Fibroblast of skin of left quadriceps (primary cell): ENCODE measurements at places on chromosomes 12 and 14.
A peak's percentile ranks its signal among the peaks of the same experiment; 100 is the strongest.

- peak; percentile 89 for DNase-seq
Observed at GRCh38 chr14:54683882-54684794, 117.2 kb downstream of the SAMD4A start.

DNA sequence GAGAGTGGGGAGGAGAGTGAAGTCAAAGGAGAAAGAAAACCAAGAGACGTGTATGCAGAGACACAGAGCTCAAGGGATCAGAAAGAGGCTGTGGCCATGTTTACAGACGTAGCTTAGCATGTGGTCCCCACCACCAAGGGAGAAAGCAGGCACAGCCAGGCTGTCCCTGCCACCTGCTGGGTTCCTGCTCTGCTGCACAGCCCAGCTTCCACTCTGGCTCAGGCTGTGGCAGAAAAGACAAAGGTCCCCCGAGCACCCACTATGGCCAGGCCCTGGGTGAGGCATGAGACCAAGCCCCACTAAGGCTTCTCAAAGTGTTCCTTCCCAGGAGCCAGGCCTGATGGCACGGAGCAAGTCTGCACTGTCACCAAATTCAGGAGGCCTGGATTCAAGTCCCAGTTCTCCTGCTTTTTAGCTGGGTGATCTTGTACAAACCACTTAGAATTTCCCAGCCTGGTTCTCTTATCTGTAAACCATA lies 25.9 kb upstream of the COL2A1 start:
- no peak for DNase-seq

GRCh38 chr12:122072031-122072970 lies 6.3 kb upstream of the MLXIP start:
- DNase-seq, result peak; percentile 82

- peak; percentile 69 for DNase-seq
Observed at GRCh38 chr12:95096852-95097251, 23.4 kb upstream of the NR2C1 start.

DNA sequence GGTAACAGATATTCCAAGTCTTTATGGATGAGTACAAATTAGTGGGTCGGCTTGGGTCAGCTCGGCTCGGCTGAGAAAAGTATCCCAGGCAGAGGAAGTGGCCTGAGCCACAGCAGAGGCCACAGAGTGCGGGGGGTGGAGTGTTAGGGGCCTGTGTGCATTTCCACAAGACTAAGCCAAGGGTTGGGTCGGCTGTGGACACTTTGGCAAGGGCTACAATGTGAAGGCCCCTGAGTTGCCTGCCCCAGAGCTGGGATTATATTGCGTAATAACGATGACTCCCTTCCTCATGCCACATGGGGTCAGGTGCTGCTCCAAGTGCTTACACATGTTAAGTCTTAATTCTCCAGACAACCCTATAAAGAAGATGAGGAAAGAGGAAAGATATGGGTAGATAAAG lies 11.4 kb downstream of the EVL start:
- DNase-seq, result peak; percentile 42

DNA sequence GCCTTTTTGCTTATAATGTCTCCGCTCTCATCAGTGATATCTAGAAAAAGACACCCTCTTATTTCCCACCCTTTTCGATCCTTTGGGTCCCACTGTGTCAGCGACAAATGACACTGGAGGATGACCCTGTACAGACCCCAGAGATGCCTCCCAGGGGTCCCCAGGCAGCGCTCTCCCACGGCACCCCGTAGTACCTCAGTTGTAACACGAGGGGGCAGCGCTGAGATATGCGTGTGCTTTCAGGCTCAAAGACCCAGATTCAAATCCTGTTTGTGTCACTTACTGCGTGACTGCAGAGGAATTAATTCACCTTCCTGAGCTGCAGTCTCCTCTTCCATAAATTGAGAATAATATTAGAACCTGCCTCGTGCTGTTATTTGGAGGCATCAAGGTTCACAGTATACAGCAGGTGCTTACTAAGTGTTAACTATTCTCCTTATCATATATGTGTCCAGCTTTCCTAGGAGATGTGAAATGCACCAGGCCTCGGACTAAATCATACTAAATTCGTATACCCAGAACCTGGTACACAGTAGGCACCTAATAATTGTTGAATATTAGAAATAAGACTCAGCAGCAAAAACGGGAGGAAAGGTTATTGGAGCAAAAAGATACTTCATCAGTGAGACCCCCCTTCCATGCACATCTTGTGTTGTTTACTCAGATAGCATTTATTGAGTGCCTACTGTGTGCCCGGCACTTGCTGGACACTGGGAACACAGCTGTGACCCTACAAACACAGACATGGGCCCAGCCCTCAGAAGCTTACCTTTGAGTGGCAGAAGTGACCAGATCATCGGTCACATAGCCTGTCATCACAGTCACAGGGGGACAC lies 99.9 kb downstream of the PHETA1 start:
- DNase-seq, result no peak

- no peak for DNase-seq
Observed at GRCh38 chr14:24435998-24436354, 6.2 kb downstream of the KHNYN start.

DNA sequence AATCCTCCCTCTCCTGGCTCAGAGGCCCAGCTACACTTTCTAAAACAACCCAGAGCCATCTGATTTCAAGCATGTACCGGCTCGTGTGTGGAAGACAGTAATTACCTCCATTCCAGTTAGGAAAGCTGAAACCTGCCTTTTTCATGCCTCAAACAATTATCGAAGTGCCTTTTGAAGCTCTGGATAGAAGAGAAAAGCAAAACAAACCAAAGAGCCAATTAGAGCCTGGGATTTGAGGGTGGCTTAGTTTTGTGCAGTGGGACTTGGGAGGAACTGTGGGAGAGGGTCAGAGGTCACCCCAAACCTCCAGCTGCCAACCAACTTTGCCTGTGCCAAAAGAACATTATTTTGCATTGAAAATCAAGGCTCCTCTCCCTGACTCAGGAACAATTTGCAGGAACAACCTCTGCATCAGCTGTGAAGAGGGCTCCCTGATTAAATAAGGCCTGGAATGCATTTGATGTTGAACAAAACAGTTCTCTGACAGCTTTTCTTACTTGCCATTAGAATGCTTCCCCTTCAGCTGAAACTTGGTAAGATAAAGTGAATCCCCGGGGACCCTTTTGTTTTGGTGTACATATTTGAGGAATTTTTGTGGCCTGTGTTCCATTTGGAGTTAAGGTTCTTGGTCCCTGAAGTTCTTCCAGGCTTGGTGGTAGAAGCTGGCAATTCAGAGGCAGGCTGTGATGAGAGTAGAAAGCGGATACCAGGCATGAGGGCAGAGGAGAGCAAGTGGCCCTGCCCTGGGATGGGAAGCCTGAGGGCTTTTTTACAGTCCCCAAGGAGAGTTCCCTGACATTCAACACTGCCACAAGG lies 270.1 kb downstream of the ZFP36L1 start:
- DNase-seq, result peak; percentile 72

DNA sequence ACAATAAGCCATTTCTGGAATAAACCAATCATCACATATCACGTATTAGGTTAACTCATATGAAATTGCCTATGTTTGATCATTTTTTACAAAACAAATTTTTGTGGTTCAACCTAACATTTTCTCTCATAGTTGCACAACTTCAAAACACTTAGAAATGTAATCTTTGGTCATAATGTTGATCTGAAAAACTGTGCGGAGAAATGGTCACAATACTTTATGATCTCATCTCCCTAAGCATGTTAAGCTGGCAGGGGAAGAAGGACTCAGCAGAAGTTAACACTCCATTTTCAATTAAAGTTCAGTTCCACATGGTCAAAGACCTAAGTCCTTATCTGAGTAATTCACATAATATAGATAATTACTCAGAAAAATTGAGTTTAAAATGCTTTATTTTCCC lies 194.8 kb downstream of the CAPZA3 start:
- DNase-seq, result peak; percentile 3

- DNase-seq, result peak; percentile 31
Observed at GRCh38 chr12:96578526-96579125, 89.2 kb downstream of the CFAP54 start.

GRCh38 chr14:104717646-104718045 lies 6.4 kb upstream of the ADSS1 start:
- DNase-seq, result no peak

- DNase-seq, result no peak
Observed at GRCh38 chr14:38745861-38746260, 357.2 kb downstream of the SEC23A start.

- DNase-seq, result no peak
Observed at GRCh38 chr12:52358575-52359350, 8.5 kb downstream of the KRT85 start.

- DNase-seq, result no peak
Observed at GRCh38 chr14:54325766-54326165, 71.0 kb upstream of the CDKN3 start.

- DNase-seq, result no peak
Observed at GRCh38 chr14:94697773-94698556, 71.9 kb downstream of the GSC start.

DNA sequence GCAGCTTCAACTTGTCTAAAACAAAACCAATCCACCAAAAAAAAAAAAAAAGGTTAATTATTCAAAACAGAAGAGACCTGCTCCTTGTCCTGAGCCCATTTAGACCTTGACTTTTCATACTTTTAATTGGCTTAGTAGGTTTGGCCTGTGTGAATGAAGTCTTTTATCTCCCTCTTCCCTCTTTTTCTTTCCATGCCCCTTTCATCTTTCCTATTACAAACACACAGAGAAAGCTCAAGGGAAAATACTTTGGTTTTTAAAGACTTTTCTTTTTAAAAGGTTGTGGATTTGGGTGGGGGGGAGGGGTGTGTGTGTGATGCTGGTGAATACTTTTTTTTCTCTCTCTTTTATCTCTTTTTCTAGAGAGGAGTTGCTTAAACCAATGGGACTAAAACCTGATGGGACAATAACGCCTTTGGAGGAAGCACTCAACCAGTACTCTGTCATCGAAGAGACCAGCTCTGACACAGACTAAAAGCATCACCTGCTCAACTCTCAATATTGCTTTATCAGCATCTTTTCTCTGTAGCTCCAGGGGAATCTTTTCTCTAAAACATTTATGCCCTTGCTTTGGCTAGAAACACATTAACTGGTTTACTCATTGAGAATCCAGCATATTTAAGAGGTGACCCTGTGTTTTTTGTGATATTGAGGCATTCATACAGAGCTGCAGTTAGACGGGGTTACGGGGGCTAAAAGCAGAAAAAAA lies 70.0 kb upstream of the TMEM263 start:
- DNase-seq, result no peak

GRCh38 chr12:121175383-121176119 lies 34.4 kb upstream of the P2RX4 start:
- no peak for DNase-seq

GRCh38 chr14:61977217-61977616 lies 215.0 kb downstream of the SNAPC1 start:
- no peak for DNase-seq

GRCh38 chr12:51591016-51591901 lies at the start of gene SCN8A:
SCN8A (plus strand) TSS chr12:51591233; CDS start chr12:51662818, 71,585 bp downstream.
- peak; percentile 37 for DNase-seq

DNA sequence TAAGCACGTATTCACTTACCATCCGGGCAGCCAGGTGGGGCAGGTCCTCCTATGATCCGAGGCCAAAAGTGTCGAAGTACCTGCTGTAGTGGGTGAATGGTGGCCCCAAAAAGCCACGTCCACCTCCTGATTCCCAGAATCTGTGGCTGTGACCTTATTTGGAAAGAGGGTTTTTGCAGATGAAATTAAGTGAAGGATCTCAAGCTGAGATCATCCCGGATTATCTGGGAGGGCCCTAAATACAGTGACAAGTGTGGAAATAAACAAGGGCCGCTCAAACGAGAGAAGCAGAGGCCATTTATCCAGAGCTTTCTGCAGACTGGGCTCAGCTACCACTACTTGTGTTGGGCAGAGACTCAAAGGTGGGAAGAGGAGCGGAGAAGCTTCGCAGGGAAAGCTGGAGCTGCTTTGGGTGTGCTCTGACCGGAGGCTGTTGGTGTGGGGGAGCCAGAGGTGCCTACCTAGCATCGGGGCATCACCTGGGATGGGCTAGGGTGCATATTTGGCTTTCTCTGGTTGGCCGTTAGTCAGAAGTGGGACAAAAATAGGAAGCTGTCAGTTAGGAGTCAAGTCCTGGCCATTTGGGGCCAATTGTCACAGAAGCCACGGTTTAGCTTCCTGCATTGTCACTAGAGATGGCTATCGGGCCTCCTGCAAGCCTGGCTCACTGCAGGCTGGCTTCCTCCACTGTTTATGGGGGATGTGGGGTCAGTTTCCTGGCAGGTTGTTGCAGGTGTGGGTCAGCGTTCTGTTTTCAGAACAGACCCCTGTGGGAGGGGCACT lies 27.8 kb upstream of the DLK1 start:
- no peak for DNase-seq

DNA sequence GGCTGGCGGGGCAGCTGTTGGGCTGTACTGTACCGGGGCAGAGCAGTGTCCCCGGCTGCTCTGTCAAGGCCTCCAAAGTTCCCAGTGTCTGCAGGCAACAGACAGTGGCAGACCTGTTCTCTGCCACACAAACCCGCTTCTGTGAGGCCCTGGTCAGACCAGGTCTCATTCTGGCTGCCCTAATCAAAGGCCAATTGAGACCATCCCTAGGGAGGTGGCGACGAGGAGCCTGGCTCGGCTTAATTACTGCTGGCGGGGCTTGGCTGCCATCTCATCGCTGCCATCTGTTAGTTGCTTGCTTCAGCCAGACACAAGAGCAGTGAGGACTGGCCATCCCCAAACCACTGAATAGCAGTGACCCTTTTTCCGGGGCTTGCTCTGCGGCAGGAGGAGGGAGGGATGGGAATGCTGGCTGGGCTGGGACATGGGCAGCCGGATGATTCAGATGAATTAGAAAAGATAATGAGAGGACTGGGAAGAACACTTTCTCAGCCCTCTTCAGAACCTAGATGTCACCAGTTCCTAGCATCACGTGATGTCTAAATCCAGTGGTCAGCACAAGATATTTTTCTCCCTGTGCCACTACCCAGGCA lies 24.5 kb downstream of the ERG28 start:
- no peak for DNase-seq

GRCh38 chr12:32089586-32089985 lies 17.1 kb upstream of the BICD1 start:
- no peak for DNase-seq

- DNase-seq, result no peak
Observed at GRCh38 chr14:44589180-44589579, 82.1 kb upstream of the FSCB start.

DNA sequence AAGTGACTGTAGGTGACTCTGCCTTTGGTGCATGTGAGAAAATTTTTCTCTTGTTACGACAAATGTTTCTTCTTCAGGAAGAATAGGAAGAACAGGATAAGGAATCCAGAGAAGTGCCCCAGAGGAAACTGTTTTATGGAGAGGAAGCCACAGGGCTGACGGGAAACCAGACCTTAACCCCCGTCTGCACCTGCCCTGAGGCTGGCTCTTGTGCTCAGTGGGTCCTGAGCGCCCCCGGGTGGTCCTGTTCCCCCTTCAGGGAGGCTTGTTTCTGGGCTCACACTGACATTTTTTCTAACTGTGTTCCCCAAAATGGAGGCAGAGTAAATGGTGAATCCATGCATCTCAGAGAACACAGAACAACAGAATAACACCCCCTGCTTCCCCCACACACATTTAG lies 691.8 kb downstream of the TMEM121 start:
- no peak for DNase-seq
